ENCODE measurements at places on chromosomes 11 and 22. TPM values are rescaled to one million over a fixed set of nuclear protein-coding genes. Genes with fewer than 3 reads are reported as not detected.
A peak's percentile ranks its signal among the peaks of the same experiment; 100 is the strongest.

The LMO1 gene
- 7.7 TPM for total RNA-seq

The OR2AT4 gene
- total RNA-seq, result not detected

The VSIG2 gene
- 2.3 TPM for total RNA-seq

The CRACR2B gene
- 47.9 TPM for total RNA-seq

The MISFA gene
- total RNA-seq, result 2.8 TPM

The DLG2 gene
- total RNA-seq, result 68.3 TPM

The CYB5R2 gene
- total RNA-seq, result 43.6 TPM

The TUB gene
- 1.2 TPM for total RNA-seq

The NEAT1 gene
- total RNA-seq, result 645 TPM

DNA sequence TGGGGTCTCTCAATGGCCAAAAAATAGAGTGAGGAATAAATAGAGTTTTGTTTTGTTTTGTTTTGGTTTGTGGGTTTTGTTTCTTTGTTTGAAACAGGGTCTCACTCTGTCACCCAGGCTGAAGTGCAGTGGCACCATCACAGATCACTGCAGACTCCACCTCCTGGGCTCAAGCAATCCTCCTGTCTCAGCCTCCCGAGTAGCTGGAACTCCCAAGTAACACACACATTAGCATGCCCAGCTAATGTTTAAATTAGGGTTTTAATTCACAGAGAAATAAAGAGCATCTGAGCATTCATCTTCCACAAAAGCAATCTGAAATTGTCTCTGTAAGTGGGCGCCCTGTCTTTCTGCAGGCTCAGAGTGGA is 9.2 kb upstream of the IFITM3 start:
- DNase-seq, result no peak

GRCh38 chr11:15800111-15800800 is 556.1 kb downstream of the SOX6 start:
- DNase-seq, result peak; percentile 88

DNA sequence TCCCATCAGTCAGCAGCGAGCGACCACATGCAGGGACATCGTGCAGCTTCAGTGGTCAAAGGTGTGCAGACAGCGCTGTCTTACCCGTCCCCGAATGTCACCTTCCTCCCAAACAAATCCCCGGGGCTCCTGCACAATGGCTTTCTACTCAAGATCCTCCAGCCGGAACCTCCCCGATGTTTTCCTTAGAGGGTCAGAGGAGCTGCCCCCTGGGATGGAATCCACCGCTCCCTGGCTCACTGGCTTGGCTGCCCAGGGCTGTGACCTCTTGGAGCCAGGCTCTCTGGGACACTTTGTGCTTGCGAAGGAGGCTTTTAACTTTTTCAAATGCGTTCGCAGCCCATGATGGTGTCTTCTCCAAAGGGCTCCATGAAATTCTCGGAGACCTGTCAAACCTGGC is 17.3 kb upstream of the FGF19 start:
- DNase-seq, result no peak

- no peak for DNase-seq
These were observed 102.1 kb downstream of the ARHGAP32 start for GRCh38 chr11:129090056-129090455.

GRCh38 chr11:130580891-130581492 is 132.5 kb downstream of the ADAMTS15 start:
- no peak for DNase-seq

- peak; percentile 58 for DNase-seq
These were observed 2.9 kb downstream of the ZP1 start for GRCh38 chr11:60870276-60870675.

DNA sequence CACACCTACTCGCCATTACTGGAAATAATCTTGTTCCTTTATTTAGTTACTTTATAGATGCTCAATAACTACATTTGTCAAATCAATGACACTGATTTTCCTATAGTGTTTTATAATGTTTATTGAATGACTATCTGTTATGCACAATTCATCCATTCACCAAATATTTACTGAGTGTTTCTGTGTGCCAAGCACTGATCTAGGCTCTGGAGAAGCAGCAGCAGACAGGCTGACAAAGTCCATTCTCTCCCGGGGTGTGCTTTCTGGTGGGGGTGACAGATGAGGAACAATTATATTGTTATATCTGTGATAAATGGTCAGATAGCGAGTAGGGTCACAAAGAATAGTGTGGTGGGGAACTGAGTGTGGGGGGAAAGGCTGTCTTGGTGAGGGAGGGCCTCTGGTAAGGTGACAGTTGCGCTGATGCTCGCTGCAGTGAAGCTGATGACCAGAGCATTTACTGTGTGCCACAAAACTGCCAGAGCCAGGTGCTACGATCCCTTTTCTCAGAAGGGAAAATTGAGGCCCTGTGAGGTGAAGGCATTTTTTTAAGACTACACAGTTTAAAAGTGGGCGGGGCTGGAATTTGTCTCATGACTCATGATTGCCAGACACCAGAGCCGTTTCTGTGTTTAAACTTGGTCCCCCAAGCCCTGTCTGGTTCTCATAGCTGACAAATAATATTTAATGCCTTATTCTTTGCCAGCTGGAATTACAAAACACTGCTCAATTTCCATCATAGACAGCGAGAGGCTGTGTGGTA is 10.2 kb downstream of the PACS1 start:
- peak; percentile 77 for DNase-seq

DNA sequence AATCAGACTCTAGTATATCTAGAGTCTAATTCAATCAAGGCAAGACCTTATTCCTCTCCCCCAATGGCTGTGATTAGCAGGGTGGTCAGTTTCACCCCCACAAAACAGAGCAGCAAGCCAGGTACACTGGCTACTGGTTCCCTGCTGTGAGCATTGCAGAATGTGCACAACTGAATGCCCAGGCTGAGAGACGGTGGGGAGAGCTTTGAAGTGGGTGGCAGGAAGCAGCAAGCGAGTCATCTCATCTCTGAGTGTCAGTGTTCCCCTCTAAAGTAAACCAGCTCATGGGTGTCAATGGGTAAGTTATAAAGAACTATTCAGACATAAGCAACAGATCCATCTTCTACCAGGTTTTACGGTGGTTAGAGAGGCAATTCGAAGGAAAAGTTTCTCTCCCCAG is 37.6 kb downstream of the GAB4 start:
- no peak for DNase-seq

DNA sequence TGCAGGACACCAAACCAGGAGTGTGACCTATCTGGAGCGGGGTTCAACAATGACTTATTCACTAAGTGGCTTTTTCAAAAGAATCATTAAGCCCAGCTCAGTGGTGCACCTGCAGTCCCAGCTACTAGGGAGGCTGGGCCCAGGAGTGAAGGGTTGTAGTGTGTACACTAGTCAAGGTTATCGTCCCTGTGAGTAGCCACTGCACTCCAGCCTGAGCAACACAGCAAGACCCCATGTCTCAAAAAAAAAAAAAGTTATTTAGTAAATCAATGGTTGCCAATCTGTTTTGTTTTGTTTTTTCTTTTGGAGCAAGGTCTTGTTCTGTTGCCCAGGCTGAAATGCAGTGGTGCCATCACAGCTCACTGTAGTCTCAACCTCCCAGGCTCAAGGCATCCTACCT is 7.9 kb downstream of the RHOG start:
- DNase-seq, result no peak

DNA sequence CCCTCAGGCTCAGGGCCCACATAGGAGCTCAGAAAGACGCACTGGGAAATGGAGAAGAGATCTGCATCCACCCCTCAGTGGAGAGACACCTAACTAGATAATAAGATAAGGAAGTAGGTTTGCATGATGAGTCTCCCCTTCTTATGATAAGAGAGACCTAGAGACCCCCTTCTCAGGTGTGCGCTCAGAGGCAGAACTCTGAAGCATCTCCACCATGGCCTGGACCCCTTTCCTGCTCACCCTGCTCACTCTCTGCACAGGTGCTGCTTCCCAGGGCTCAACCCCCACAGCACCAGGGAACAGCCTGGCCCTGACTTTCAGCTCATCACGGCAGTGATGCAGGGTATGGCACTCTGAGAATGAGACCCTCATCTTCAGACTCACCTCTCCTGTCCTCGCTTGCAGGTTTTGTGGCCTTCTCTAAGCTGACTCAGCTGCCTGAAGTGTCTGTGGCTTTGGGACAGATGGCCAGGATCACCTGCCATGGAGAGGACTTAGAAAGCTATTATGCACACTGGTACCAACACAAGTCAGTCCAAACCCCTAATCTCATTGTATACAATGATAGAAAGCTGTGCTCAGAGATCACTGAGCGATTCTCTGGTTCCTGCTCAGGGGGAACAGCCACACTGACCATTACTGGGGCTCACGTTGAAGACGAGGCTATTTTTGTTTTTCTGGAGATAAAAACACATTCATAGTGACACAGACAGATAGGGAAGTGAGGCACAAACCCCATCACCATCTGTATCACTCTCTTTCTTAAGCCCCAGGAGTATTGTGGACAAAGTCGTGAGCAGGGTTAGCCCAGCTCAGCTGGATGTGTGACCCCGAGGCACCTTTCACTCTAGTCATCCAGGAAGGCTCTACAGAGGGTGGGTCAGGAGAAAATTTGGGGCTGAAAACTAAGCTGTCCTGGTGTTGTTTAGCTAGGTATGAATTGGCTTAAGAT is 29.7 kb upstream of the IGLL5 start:
- DNase-seq, result no peak

GRCh38 chr11:133081730-133082452 is 450.4 kb downstream of the OPCML start:
- no peak for DNase-seq

DNA sequence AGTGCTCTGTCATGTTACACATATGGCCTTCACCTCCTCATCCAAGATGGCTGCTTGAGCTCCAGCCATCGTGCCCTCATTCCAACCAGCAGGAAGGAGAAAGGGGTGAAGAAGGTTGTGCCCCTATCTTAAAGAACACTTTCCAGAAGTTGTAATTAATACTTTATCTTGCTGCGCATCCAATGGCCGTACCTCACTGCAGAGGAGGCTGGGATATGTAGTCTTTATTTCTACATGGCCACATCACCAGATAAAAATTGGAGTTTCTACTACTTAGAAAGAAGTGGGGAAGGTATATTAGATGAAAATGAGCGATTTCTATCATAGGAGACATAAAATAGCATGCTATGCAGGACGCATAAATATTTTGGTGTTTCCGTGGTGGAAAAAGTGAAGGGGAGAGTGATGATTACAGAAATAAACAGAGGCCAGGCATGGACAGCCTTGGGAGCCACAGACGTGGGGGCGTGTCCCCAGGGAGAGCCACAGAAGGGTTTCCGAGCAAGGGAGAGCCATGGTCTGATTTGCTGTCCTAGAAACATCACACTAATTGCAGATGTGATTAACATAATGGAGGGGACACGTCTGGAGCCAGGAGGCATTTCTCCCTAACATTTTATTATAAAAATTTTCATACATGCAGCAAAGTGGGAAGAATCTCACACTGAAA is 8.8 kb upstream of the MB start:
- DNase-seq, result no peak

- no peak for DNase-seq
These were observed 140.4 kb downstream of the NAV2 start for GRCh38 chr11:19853016-19853415.

DNA sequence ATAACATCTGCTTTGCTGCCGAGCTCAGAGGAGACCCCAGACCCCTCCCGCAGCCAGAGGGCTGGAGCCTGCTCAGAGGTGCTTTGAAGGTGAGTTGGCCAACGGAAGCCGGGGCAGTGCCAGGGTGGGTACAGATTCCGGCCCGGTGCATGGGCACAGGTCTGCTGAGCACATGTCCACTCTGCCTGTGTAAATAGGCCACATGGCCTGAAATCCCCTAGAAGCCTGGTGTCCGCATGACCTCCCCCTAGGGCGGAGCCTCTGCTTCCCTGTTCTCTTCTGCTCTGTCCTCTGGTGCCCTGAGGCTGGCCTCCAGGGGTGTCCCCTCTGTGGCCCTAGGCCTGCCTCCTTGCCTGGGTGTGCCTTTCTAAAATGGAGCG is 19.6 kb upstream of the TXNRD2 start:
- no peak for DNase-seq

DNA sequence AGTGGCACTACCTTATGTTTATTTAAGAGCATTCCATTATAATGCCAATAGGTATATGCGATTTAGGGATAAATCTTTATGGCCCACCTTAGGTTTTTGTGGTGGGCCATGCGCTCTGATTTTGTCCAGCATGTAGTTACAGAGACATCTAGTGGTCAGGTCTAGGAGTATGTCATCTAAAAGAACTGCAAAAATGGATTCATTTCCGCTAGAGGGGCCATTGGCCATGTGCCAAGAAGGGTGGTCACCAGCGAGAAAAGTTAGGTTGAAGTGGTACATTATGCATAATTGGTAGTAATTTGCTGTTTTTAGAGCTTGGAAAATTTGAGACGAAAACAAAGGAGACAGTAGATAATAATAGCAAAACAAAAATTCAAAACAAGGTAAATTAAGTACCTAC is 27.7 kb downstream of the LRRC4C start:
- no peak for DNase-seq

DNA sequence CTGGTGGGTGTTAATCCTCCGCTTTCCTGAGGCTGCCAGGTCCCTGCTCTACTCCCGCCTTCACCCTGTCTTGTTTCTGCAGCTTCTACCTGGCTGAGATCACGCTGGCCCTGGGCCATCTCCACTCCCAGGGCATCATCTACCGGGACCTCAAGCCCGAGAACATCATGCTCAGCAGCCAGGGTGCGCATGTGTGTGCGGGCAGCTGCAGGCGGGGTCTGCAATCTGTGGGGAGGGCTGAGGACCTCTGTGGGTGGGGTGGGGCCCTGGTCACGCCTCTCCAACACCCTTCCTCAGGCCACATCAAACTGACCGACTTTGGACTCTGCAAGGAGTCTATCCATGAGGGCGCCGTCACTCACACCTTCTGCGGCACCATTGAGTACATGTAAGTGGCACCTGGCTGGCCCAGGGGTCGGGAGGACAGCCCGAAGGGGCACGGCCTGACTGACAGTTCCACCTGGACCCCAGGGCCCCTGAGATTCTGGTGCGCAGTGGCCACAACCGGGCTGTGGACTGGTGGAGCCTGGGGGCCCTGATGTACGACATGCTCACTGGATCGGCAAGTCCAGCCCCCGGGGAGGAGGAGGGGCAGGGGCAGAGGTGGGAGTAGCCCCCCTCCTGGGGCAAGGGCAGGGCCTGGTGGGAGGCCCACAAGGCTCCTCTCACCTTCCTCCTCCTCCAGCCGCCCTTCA is 4.5 kb downstream of the RPS6KB2 start:
- DNase-seq, result no peak

DNA sequence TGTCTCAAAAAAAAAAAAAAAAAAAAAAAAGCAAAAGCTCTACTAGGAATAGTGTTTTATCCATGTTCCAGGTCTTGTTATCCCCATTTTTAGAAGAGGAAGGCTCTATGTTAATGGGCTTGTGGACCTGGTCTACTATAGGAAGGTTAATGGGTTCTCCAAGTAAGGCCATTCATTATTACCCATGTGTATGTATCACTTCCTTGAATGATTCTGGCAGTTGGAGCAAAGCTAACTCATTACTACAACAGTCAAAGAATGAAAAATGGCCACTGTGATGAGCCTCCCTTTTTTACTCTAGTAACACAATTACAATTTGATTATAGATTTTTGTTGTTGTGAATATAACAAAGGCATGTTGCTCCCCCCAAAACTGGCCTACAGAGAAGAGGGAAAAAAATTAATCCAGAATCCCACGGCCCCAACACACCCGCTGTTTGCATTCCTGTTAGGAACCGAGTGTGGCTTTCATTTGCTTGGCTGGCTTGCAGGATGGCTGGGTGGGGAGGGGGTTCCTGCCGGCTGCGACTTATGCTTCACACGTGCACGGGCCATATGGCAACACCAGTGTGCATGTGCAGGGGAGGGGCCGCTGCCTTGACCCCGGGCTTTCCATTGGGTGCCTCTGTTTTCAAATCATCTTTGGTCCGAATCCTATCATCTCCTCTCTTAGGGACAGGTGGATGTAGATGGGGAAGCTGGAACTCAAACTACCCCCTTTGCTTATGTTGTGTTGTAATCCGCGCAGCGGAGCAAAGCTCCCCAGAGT is 148.8 kb downstream of the HIPK3 start:
- DNase-seq, result no peak
